ENCODE measurements at places on chromosomes 12 and 14.

DNA sequence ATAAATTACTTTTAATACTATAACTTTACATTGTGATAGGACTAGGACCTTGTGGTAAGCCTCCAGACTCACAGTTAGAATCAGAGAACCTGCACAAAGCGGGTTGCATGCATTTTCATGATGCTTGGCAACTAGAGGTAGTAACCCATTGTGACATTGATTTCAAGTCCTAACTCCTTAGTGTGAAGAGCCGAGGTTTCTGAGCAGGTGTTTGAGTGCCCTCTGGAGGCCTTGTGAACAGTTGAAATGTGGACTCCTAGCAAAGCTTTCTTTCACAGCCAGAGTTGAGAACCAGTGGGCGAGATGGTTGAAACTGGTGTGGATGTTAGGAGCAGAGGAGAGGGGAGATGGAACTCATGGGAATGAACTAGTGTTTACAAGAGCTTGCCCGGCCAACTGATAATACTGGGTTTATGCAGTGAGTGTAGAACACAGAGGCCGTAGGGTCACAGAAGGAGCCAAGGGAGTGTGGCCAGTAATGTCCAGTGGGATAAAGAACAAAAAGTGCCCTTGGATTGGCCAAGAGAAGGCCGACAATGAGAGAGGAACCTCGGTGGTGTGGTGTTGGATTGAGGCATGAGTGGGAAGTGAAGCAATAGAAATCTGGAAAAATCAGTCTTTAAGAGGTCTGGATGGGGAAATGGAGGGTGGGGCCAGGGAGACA lies 10.9 kb downstream of the ZNF664 start:
- peak; percentile 21 for DNase-seq

- no peak for DNase-seq
Measured at GRCh38 chr14:29271669-29272068, 505.1 kb downstream of the FOXG1 start.

DNA sequence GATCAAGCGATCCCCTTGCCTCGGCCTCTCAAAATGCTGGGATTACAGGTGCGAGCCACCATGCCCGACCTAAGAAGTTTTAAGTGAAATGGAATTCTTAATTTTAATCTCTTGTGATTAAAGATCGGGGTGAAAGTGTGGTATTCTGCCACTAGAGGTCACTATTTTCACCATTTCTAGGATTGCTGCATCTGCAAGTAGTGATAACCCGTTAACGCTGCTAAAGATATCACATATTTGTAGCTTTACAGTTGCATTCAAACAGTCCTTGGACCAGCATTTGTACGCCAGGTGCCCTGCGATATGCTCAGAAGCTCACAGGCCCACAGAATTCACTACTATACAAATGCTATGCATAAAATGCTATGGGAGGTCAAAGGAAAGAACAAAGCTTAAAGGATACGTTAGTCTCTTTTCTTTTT lies 19.3 kb downstream of the CCDC62 start:
- no peak for DNase-seq

GRCh38 chr14:36471431-36471830 lies 48.6 kb downstream of the NKX2-1 start:
- DNase-seq, result no peak

Measured in CD8-positive, alpha-beta memory T cell (primary cell).